ENCODE measurements at places on chromosomes 5 and 9.

- DNase-seq: no peak
These were observed 105.0 kb upstream of the ALDH1B1 start for GRCh38 chr9:38287420-38287985.

DNA sequence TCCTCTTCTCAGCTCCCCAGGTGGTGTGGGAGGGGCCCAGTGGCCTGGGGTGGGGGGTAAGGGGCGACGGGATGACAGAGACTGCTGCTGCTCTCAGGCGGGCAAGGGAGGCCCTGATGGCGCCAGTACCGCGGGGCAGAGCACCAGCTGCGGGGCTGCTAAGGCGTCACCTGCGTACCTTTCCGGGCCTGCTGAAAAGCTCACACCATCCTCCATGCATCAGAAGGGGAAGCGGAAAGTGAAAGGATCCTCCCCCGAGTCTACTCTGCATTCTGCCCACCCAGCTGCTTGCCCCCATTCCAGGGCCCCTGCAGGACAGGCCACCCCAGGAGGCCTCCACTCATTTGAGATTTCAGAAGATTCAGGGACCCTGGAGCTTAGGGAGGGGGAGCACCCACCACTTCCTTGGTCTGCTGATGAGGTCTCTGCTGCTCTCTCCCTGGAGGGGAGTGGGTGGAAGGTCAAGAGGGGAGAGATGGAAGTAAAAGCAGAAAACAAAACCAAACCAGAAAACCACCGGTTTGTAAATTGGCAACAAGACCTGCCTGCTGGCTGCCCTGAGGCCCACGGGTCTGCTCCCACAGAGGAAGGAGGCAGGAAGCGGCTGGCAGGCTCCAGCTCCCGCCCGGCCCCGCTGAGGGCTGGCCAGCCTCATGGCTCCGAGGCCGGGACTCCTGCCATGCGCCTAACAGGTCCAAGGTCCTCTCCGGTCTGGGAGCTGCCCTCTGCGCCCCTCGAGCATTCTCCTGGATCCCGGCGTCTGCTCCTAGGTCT is 33.6 kb downstream of the PRRT1B start:
- no peak for DNase-seq

- no peak for DNase-seq
These were observed 19.9 kb upstream of the CDH6 start for GRCh38 chr5:31173614-31174013.

GRCh38 chr5:119404033-119404432 is 48.2 kb downstream of the TNFAIP8 start:
- no peak for DNase-seq

DNA sequence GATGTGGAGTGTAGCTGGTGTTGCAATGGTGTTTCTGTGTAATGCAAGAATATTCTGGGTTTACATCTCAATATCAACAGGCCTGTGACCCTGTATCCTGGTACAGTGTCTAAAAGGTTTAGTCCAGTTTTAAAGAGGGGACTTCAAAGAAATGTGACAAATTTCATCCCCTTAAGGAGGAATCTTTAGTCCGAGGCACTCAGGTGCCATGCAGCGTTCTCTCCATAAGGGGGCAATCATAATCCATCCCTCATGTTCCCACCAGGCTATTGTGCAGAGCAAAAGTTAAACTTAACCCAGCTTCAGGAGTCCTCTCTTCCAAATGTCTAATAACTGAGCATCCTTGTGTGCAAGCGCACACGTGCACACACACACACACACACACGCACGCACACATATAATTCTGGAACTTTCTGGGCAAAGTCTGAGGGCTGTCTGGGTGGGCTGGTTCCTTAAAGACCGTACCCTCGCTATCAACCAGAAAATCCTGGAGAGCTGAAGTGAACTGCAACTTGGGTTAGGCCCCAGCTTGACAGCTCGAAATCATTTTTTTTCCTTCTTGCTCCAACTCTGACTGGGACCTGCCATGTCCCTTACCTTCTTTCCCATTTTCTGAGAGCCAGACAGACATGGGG is 46.0 kb downstream of the CRB2 start:
- DNase-seq: peak; percentile 70

DNA sequence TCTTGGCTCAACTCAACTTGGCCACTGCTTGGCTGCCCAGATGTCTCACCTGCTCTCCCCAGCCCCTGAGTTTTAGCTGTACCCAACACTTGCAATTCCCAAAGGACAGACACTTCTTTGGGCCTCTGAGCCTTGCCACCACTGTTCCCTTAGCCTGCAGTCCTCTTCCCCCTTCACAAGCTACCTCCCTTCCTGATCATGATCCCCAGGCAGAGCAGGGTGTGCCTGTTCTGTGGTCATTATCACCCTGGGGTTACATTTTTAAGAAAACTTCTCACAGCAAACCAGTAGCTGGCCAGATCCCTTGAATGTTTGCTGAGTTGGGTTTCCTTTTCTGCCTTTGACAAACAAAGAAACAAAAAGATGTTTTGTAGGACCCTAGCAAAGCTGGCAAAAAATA is 87.5 kb upstream of the PRRC1 start:
- no peak for DNase-seq

DNA sequence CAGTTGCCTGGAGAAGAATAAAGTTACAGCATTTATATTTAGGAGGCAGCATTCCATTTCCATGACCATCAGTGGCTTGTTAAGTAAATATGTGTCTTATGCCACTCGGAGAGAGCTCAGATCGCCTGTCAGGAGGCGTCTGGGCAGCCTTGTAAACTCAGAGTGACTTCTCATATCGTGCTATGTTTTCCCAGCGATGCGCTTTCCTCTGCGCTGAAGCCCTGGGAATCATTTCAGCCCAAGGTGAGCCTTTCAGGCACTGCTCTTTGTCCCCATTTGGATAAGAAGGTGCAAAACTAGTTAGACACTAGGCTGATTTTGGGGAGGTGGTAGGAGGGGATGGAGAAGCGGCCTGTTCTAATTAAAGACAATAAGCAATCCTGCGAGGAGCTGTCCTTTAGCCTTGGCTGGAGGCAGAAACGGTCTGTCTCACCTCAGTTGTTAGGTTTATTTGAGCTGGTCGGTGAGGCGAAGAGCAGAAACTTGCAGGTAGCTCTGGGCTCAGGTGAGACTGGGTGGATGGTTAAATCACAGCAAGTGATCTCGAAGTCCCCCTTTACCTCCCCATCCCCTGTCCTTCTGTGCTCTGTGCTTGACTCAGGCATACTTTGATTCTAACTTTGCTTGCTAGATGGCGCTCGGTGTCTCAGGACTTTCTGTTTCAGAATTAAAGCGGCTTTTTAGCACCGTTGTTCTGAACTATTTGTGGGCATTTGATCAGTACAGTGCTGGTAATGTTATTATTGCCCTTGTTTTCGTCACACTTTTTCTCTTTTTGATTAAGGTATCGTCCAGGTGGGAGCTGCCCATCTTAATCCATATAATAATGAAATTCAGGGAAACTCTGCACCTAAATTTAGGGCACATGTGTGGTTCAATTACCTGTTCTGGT is 24.6 kb downstream of the NR2F1 start:
- DNase-seq: peak; percentile 74

DNA sequence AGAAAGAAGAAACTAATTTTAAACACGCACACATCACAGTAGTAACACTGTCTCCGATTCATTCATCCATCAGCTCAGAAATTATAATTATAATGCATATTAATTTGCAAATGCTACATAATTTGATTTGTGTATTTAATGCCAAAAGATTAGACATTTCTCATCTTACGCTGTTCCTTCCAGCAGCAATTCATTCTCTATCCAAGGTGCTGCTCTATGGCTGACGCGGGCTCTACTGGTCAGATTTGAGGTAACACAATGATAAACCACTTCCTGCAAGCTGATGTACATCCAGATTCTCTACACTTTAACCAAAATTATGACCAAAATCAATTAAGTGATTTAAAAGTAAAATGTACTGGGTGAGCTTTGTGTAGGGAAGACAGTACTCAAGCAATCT is 77.9 kb upstream of the ICE1 start:
- no peak for DNase-seq

DNA sequence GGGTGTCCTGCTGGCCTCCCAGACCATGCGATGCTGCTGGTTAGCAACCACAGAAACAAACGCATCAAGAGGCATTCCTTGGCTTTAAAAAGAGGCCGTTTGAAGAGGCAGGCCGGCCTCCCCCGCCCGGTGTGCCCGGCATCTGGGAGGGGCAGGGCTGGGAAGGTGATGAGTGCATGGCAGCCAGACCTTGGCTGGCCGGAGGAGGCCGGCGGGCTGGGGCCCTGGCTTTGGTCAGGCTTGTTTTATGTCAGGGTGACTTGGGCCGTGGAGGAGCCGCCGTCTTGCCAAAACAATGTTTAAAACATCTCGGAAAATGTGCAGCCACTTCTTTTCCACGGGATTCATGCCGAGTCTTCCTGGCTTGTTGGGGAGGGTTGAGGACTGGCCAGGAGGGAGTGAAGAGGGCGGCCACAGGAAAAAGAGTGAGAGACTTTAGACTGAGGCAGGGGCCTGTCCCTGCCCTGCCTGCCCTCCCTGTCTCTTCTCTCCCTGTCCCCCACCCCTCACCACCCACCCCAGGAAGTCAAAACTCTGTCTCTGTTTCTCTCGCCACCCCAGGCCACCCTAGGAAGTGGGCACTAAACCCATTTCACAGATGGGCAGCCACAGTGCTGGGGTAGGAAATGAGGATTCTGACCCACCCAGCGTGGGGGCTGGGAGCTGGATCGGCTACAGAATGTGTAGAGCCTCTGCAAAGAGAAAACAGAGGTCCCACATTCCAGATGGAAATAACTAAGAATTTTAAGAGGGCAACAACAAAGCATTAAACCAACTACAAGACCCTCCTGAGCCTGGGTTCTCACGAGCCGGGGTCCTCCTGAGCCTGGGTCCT is 143.0 kb downstream of the RXRA start:
- peak; percentile 45 for DNase-seq

DNA sequence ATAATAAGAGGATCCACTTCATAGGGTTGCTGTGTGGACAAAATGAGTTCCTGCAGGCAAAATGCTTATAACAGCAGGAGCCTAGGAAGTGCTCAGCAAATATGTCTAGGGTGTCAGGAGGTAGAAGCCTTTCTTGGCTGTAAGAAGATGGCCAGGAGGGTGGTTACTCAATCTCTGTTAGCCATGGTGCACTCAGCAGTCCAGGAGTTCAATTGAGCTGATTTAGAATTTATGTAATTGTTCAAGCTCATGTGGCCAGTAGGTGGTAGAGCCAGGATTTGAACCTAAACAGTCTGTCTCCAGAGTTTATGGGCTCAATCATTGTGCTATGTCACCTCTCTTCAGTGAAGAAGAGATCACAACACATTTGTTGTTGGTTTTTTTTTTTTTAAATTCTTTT is 381.2 kb downstream of the KIF4B start:
- no peak for DNase-seq

GRCh38 chr9:116124472-116125040 is 29.0 kb upstream of the PAPPA start:
- DNase-seq: peak; percentile 67

- DNase-seq: no peak
These were observed 28.2 kb upstream of the C5orf63 start for GRCh38 chr5:127101533-127101932.

DNA sequence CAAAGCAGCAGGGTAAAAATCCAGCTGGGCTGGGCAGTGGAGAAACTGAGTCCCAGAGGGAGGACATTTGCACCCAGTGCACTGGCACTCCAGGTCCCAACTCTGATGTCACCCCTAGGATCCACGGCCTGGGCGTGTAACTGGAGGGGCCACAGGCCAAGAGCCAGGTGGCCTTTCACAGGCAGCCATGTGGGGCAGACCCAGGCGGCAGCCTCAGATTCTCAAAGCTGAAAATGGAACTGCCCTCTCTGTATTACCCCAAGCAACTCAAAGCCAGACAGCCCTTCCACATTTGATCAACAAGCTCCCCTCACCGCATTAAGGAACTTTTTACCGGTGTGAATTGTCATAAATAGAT is 46.7 kb downstream of the RASGEF1C start:
- DNase-seq: no peak

DNA sequence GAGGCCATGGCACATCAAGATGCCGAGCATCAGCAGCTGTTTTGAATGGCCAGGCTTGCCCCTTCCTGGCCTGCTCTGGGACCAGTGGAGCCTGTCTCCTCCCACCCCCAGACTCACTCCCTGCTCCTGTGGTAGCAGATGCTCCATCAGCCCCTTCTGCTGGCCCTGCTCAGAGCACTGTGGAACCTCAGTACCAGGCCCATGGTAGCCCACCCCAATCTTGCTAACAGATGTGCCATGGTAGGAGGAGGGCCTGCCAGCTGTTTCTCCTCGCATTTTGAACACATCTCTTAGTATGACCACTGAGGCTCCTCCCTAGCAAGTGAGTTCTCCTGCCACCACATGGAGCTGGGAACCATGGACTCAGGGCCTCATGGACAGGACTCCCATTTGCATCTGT is 29.5 kb downstream of the COL27A1 start:
- no peak for DNase-seq

DNA sequence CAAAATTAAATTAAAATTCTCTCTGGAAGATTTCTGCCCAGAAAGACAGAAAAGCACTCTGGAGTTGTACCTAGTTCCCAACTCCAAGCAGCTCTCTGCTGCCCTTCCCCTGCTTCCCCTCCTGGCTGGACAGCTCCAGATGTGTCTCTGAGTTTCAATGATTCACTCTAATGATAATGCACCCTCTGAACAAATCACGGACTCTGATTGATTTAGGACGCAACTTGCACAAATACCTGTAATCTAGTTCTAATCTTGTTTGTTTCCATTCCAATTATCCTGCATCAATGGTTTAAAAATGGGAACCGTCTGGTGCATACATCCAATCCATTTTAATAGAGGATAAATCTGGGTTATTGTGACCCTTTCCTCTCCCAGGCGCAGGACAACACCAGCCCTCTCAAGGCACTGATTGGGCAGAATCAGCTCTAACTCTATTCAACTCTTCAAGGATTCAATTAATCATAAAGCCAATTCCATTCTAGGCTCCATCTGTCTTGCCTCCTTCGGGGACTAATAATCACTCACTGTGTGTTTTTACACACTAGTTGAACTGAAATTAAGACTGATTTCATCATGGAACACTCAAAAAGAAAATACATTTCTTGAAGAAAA is 111.2 kb upstream of the LRRTM2 start:
- no peak for DNase-seq

DNA sequence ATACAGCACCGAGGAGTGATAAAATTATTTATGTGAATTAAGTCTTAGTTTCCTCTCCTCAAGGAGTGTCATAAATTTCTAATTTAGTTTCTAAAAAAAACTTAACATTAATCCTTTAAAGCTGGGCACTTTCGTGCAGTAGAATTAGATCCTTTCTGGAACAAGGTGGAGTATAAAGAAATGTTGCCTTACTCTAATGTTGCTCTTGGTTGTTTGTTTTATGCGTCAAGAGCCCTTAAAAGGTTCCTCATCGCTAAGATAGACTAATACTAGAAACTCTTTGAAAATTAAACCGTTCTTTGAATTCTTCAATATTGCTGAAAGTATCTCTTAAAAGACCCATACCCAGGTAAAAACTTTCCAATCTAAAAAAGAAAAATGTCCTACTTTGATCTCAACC is 83.6 kb upstream of the PLPP1 start:
- no peak for DNase-seq

DNA sequence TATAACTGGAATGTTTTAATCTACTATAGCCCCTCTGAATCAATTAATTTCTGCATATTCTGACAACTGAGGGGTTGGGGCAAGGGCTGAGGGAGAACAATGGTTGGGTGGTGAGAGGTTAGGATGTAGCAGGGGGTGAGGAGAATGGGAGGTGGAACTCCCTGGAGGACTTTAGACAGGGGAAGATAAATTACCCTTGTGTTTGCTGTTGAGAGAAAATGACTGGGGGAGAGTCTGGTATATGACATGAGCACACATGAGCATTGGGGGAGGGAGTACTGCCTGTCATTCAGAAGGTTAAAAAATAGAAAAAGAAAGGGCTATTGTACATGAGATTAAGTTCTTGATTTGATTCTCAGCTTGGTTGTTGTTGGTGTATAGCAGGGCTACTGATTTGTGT is 37.2 kb upstream of the PAPPA start:
- no peak for DNase-seq

- DNase-seq: no peak
These were observed 536.1 kb downstream of the ZNF608 start for GRCh38 chr5:124210111-124210910.

Measured in fibroblast of pulmonary artery (primary cell).